ENCODE measurements at places on chromosomes 3 and 15.

- DNase-seq = no peak
Measured at GRCh38 chr3:129616713-129617112, 10.2 kb upstream of the PLXND1 start.

DNA sequence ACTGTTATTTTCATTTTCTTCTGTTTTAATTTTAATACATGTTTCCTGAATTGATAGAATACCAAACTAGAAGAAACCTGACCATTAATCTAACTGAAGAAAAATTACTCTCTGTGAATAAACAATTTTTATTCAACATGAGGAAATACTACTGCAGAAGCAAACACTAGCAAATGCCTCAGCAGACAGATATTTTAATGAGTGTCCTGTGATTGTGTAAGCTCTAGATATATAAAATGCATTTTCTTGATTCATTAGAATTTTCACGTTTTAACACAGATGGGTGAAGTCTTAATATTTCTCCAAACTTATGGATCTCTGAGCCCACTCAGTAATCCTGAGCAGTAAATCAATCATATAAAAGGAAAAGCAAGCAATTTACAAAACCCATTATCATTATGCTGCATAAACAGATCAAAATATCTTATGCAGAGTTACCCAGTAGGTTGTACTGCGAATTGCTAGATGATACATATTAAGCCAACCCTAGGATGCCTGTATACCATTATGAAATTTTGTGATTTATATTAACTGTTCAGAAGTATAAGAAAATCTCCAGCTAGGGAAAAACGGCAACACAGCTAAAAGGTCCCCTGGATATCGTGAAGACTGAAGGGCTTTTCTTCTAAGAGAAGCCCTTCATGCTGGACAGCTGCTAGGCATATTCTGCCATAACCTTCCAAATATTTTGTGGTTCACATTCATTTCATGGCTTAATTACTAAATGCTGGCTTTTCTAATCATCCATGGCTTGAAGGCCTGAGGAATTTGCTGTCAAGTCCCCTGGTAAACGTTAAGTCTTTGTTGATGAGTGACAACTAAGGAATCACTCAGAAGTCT is 157.7 kb upstream of the TGFBR2 start:
- DNase-seq = no peak

DNA sequence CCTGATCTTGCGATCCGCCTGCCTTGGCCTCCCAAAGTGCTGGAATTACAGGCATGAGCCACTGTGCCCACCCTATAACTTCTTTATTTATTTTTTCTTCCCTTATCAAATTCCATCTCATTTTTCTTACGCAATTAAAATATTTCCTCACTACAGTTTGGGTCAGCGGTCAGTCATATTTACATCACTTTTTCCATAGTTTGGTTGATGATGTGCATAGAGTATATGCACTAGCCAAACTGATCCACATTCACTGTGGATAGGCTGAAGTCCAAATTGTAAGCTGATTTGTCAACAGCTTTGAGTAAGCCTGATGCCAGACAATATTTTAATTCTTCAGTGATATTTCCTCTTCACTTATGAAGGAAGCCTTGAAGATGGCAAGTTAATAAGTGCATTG is 256.3 kb downstream of the TIGIT start:
- no peak for DNase-seq

GRCh38 chr3:184633237-184633579 is 71.6 kb downstream of the EPHB3 start:
- DNase-seq = no peak

GRCh38 chr15:35194296-35194695 is 109.2 kb upstream of the NANOGP8 start:
- DNase-seq = no peak

DNA sequence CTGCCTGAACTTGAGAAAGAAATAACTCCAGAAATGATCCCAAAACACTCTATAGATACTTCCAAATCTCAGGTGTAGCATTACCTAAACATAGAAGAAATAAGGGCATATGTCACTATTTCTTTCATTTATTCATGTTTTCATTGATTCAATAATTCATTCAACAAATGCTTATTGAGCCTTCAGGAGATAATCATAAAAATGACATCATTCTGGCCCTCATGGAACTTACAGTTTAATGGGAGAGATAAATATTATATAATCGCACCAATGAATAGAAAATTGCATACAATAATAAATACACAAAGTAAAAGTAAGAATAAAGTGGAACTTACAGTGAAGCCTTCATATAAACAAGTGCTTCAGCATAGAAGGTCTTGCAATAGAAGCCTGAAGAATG is 58.1 kb upstream of the NR2F2 start:
- no peak for DNase-seq

GRCh38 chr3:12430086-12430485 is 54.2 kb upstream of the TSEN2 start:
- DNase-seq = no peak

DNA sequence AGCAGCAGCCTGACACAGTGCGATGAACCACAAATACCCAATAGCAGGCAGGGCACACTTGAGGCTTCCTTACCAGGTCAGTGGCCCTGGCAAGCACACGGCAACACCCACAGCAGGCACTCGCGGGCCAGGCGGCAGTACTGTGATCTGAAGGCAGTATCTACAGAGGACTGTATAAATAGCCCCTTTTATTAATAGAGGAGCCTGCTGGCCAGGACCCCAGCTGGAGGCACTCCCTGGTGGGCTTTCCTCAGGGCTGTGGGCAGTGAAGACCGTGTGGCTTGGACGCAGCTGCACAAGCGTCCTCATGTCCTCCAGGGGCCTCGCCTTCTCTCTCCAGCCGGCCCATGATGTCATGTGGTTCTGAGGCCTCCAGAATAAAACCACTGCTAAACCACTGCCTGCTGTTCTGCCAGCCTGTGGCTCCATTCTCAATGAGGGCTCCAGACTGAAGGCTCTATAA is 44.1 kb downstream of the LRIG1 start:
- DNase-seq = no peak

DNA sequence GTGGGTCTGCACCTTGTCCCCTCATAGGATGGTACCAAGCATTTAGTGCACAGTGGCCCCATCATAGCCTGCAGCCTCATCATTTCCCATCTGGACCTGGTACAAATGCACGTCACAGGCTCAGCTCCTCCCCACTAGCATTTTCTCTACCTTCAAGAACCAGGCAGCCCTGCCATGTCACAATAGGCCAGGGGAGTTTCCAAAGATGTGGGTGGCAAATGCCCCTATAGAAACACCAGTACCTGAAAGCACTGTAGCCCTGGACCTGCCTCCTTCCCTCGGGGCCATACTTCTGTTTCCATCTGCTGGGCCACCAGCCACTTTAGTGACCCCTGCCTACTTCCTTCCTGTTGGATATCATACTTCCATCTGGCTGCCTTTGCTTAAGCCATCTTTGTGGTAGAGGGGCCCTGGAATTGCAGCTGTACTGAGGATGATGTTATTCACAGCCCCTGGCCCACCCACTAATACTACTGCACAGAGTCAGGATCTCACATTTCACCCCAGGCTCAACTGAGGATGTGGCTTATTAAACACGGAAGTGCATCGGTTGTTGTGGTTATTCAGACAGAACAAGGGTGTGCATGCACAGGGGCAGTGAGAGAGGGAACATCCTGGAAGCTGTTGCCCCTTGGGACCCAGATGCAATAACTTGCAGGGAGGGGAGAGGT is 3.8 kb downstream of the TCTA start:
- DNase-seq = peak; percentile 29

DNA sequence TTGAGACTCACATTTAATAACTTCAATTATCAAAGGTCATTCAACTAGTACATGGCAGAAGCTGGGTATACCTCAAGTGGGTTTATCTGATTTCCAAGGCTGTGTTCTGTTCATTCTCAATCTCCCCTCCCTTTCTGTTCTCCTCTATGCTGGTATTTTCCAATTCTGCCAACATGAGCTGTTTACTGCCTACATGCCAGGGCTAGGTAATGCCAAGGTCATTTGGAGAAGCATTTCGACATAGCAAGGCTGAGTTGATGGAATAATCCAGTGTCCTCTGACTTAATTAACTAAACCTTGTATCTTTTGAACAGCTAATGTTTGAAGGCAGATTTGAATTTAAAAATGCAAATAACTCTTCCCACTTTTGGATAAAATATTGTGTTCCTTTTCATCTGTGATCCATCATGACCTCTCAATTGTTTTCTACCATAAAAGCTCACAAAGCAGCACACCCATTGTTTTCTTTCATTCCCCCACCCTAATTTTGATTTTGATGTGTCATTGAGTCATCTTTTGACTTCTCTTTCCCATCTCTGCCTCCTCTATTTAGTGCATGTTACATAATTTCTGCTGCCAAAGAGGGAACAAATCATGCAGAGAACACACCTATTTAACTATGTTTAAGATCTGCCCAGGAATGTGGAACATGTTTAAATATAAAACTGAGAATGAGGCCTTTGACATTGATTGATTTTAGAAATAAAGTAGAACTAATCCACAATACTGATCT is 308.8 kb upstream of the NR2E3 start:
- no peak for DNase-seq

- no peak for DNase-seq
Measured at GRCh38 chr3:48440590-48440958, 517 bp downstream of the TMA7 start.

DNA sequence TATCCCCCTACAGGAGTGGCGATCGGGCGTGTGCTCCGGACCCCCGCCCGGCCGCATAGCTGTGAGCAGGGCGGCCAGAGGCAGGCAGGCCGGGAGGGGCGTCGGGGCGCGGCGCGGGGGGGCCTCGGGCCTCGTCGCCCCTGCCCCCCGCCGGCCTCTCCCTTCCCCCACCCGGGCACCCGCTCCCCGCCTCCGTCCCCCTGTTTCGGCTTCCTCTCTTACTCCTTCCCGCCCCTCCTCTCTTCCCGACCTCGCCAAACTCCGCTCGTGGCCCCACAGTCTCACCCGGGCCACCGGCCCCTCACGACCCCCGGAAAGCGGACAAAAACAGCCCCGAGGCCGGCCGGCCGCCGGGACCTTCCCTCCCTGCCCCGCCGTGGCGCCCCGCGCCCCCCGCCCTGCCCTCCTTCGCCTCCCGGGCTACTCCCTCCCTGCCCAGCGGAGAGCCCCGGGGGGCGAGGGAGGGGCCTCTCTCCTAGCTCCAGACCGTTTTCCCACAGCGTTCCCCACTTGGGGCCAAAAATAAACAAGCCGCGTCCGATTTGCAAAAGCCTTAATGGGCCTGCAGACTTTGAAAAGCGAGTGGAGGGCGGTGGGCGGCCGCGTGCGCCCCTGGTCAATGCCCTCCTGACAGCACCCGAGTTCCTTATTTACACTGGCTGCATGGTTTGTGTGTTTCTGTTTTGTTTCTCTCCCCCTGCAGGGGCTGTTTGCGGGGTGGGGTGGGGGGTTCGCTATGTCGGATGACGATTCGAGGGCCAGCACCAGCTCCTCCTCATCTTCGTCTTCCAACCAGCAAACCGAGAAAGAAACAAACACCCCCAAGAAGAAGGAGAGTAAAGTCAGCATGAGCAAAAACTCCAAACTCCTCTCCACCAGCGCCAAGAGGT is 1.0 kb downstream of the UBE2E1 start:
- no peak for DNase-seq

DNA sequence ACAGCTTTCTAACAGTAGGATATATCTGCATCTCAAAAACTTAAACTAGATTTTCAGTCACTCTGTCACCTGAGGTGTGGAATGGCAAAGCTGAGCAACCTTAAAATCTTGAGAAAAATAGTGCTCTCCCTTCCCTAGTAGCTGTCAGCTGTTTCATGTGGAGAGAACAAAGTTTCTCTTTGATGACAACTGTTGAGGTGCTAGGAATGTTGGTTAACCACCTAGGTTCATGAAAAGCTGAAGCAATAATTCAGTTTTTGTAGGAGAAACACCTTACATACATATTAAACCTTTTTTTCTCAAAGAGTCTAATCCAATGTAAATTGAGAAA is 40.8 kb downstream of the TCF12 start:
- DNase-seq = no peak

All from stimulated activated CD4-positive, alpha-beta T cell treated with anti-CD3 and anti-CD28 coated beads, TNF-alpha, amount 100 ng/mL, for 1 hour (primary cell).